ENCODE measurements at places on chromosomes 7 and 10.
A peak's percentile ranks its signal among the peaks of the same experiment; 100 is the strongest.

GRCh38 chr7:25482631-25483030 lies 254.3 kb upstream of the NPVF start:
- peak; percentile 4 for DNase-seq

DNA sequence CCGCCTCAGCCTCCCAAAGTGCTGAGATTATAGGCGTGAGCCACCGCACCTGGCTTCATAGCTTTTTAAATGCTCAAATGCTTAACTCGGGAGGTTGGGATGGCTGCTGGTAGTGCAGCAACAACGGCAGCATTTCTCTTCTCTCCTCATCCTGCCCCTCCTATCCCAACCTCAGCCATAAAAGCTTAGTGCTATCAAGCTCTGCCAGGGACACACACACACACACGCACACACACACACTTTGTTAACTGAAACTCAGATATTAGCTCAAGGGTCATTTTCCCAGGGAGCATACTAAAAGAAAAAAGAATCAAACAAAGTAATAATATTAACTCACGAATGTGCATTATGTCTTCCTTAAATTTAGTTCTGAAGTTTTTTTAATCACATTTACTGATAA lies 63.0 kb upstream of the HPS1 start:
- DNase-seq = no peak

GRCh38 chr7:553636-554111 lies 34.0 kb upstream of the PDGFA start:
- DNase-seq = no peak

DNA sequence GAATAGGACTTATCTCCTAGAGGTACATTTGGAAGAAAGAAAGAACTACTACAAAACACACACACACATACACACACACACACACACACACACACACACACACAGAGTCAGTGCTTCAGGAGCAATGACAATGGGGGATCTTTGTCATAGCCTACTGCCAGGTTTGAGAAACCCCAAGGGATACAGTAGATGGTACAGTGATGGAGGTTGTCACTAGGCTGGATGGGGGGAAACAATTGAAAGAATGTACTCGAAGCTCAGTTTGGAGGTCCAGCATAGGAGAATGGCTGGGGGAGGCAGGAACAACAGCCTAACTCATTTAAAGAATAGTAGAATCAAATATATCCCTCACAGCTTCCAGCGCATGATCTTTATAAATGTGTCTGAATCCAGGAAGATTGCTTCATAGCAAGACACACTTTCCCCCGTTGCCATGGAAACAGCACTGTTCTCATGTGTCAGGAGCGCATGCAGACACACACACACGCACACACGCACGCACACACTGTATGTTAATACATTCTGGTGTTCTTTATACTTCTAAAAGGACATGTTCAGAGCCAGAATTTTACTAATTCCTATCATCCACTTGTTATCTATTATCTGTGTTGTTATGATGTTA lies 32.6 kb upstream of the ZNRF2 start:
- DNase-seq = no peak

DNA sequence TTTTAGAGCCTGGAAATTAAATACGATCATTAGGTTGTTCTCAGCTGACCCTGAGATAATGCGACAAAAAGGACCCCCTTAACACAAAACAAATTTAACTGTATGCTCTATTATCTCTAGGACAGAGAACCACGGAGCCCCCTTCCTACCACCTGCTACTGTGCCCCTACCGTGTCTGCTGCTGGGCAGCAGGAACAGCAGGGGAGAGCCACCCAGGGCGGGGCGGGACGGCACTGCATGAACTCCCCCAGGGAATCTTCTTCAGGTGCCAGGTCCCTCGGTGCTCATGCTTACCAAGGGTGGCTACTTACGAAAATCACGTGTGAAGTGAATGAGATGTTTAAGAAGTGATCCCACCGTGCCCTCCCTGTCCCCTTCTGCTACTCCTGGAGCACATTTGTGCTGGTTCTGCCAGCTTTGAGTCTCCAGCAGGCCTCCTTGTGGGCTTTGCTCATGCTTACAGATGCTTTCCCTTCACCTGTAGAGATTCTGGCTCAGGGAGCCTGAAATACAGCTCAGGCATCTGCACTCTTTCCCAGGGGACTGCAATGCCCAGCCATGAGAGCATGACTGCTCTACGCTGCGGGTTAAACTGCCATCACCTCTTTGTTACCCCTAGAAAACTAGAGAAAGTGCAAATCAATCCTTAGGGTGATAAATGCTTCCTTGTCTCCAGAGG lies 59.9 kb downstream of the MRPL32 start:
- DNase-seq = no peak

- no peak for DNase-seq
These were observed 55.5 kb downstream of the BBS9 start for GRCh38 chr7:33184828-33185227.

- no peak for DNase-seq
These were observed 310.6 kb downstream of the ACTR3B start for GRCh38 chr7:153070141-153070540.

DNA sequence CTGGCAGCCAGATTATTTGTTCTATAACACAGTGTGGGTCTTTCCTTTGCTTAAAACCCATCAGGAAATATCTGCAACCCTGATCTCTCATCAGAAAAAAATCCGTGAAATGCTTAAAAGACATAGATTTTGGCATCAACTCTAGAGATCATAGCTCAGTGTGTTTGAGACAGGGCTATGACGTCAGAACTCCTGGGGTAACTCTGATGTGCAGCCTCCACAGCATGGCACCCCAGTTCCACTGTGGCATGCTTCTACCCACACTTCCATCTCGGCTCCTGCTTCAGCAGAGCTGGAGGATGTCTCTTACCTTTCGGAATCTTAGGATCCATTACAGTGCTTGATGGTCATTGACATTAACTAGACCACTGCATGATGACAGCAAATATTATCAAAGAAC lies 205.7 kb downstream of the LHFPL3 start:
- DNase-seq = no peak

GRCh38 chr7:96157856-96158255 lies 164.0 kb downstream of the SLC25A13 start:
- no peak for DNase-seq

- DNase-seq = no peak
These were observed 164.6 kb downstream of the LRRN3 start for GRCh38 chr7:111255576-111255975.

DNA sequence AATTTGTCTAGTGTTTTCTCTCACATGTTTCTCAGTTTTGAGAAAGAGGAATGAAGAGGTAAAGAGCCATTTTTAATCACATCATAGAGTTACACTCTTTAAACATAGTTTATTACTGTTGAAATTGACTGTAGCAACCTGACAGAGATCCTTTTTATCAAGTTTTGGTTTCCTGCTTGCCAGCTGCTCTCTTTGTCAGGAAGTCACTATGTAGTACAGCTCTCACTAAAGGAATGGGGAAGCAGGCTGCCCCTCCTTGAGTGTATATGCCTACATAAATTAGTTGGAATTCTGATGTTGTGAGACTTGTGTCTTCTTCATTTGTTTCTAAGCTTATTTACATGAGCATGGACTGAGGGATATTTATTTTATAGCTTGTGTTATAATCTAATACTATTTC lies 1274.0 kb upstream of the CELF2 start:
- DNase-seq = no peak

Data from DMS79 treated with DMSO at 0.1 percent for 48 hours (cell line).